ENCODE measurements at places on chromosomes 3 and 15.

DNA sequence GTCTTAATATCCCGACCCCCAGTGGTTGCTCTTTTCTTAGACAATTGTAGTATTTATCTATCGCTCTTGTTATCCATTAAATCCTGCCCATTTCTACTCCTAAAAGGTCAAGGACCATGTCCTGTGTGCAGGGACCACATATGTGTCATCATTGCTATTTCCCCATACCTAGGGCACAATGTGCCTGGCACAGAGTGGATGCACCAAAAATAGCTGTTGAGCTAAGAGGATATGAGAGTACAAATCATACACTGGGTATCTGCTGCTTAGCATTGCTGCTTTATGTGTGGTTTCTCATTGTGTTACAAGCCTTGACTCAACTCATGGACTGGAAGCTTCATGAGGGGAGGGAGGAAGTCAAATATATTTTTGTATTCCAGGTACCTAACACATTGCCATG, 3.4 kb upstream of the MITF start:
- DNase-seq: no peak

GRCh38 chr3:184540777-184541681, 20.6 kb upstream of the EPHB3 start:
- DNase-seq: no peak

- DNase-seq: peak; percentile 49
These were observed at the start of gene NRROS for GRCh38 chr3:196639483-196640296. TSS of gene NRROS (plus strand) at chr3:196639694. CDS start at chr3:196654540, 14,846 bp downstream.

DNA sequence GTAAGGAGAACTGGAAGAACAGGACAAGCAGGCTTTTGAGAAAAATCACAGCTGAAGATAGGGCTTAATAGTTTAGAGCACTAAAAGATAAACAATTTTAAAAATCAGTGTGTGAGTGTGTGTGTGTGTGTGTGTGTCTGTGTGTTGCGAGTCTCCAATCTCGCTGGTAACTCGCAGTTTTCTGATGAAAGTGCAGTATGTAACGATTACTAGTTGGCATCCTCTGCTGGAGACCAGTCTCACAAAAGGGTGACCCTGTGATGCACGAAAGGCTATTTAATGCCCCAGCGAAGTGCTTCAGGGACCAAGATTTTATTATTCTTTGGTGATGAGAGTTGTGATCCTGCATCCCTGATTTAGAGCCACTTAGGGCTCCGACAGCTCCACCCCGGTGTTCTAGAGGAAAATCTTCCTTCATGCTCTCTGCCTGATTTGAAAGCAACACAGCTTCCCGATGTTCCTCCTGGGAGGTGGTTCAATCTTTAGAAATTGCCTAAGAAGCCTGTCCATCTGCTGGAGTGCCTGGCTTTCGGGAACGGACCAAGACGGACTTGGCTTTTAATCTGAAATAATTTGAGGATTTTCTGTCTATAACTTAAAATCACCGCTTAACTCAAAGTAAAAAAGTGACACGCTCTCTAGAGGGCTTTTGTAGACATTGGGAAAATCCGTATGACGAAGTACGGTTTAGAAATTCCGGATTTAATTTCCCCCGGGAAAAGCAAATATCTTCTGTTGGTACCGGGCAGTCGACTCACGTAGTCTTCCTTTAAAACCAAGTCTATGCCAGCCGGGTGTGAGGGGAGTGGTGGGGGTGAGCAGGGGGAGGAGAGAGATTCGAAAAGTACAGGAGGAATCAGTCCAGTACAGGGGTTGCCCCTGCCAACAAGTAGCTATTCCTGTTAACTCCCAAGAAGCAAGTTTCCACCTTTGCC, 1.1 kb upstream of the ALCAM start:
- peak; percentile 65 for DNase-seq

DNA sequence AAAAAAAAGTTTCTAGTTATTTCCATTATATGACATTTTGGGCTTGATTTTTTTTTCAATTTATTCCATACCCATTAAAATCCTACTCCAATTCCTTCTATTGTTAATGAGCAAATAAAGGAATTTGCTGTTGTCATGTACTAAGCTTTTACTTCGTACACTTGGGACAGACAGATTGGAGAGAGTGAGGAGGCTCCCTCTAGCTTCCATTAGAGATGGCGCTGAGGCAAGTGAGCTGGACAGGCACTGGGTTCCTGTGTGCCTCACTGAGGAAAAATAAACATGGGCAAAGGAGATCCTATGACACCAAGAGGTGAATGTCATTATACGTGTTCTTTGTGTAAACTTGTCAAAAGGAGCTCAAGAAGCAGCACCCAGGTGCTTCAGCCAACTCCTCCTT, 441.1 kb upstream of the MDFIC2 start:
- DNase-seq: no peak

GRCh38 chr3:28682121-28682520, 333.5 kb upstream of the AZI2 start:
- DNase-seq: no peak

GRCh38 chr3:107919239-107919638, 171.6 kb downstream of the CD47 start:
- no peak for DNase-seq

DNA sequence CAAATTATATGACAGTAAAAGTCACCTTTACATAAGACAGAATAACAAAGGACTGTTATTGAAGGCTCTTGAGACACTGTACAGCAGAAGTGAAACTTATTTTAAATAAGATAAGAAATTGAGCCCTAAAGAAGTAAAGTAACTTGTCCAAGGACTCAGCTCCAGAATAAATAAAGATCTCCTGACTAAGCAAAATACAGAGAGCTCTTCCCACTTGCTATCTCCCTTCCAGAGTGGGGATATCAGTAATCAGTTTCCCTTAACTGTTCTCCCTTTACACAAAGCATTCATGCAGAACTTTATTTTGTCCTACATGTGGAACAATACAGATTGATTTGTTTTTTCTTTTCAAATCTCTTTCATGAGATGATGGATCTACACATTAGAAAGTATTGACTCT, 129.5 kb upstream of the BHLHE40 start:
- no peak for DNase-seq

DNA sequence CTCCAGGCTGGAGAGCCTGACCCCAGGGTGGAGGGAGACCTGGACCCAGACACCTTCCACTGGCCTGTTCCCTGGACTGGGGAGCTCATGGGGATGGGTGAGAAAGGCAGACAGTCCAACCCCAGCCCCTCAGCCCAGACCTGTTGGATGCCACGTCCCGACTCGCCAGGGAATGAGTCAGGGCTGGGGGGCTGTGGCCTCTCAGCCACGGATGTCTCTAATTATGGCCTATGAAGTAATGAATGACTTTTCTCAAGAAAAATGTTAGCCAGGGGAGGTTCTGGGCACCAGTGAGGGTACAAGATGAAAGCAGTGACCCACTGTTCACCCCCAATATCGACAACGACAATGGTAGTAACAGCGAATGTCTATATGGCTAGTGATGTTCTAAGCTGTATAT, 107.0 kb upstream of the RPL32 start:
- no peak for DNase-seq

DNA sequence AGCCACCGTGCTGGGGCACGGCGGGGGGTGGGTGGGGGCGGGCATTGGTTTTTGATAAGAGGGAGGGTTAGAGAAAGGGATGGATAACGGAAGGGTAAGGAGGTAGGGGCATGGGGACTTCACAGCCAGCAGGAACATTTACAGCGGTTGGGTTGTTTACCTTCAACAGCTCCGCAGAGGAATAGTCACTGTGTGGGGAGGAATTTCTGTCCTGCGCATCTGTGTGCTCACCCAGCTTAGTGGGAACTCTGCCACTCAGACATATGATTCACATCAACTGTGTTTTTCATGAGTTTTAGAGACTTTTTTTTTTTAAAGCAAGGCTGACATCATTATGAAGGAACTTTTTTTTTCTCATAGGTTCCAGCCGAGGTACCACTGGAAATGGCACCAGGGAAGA, 19.6 kb downstream of the CHRD start:
- no peak for DNase-seq

DNA sequence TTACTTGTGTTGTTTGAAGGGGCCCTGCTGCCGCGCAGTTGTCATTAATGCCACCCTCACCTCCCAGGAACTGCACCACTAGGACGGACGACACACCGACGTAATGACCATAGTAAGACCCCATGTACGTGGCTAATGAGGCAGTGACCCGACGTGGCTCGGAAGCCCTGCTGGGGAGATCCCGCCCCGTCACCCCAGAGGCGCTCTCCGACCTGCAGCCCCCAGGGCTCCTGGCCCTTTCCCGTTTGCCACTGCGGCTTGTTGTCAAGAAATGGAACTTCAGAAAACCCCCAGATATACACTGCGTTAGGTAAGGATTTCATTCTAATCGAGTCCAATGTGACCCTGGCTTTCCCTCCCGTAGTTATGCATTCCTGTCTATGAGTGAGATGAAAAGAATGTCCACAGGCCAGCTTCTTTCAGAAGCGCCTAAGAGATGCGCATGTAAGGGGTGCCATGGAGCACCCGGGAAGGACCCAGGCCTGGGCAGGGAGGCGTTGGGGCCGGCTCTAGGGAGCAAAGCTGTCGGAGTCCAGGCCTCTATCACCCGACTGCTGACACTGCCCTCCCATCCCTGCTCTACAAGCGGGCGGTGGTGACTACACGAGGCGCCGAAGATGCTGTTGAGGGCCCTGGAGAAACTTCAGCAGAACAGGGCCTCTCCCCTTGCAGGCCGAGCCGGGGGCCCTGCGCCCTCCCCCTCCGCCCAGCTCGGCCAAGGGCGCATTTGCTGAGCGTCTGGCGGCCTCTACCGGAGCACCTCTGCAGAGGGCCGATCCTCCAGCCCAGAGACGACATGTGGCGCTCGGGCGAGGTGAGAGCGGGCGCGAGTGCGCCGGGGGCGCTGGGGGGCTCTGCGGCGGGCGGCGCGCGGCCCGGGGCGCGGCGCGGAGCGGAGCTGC, at the start of gene GABRA5:
Gene GABRA5, plus strand, starts transcription at position 765 of the 902 bp plus-strand sequence. CDS start 2,187 bp downstream, outside the sequence.
- DNase-seq: no peak

DNA sequence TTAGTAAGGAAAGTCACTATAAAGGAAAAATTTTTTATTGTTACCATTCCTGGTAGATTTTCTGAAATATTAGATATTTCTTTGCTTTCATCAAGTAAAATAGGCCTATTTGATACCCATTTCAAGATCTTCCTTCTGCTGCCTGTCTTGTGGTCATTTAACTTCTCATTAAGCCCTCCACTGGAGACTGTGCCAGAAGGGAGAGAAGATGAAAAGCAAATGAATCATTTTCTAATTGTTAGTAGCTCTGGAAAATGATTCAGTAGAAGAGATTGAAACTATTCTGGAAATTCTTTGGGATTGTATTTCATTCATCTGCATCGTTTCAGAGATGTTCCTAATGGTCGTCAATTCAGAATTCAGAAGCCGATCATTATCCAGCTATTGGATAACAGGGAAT, 3.2 kb downstream of the KCTD6 start:
- DNase-seq: no peak

GRCh38 chr15:38275959-38276358, 23.3 kb downstream of the SPRED1 start:
- DNase-seq: no peak

DNA sequence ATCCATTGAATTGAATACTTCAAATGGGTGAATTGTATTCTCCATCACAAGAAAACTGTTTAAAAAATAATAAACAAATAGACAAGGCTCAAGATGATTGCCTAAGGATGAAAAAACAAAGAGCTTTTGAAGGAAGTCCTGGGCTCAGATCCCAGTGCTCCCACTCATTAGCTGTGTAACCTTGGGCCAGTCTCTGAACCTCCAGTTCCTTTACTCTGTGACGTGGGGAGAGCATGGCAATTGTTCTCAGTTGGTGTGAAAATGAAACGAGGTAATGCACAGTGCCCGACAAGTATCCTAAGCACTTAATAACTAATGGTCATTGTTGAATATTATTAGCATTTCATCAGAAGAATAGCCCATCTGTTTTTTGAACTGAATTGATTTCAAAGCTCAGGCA, 40.7 kb downstream of the TNIK start:
- DNase-seq: peak; percentile 75

GRCh38 chr3:195883801-195884200, 24.6 kb downstream of the TNK2 start:
- DNase-seq: no peak

DNA sequence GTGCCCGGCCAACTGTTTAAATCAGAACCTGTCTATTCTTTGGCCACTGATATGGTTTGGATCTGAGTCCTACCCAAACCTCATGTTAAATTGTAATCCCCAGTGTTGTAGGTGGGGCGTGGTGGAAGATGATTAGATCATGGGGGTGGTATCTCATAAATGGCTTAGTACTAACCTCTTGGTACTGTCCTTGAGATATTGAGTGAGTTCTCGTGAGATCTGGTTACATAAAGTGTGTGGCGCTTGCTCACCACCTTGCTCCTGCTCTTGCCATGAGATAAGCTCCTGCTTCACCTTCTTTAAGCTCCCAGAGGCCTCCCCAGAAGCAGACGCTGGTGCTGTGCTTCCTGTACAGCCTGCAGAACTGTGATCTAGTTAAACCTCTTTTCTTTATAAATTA, 42.4 kb downstream of the REC114 start:
- DNase-seq: no peak

GRCh38 chr3:109346770-109347295, 9.5 kb upstream of the DPPA4 start:
- no peak for DNase-seq

DNA sequence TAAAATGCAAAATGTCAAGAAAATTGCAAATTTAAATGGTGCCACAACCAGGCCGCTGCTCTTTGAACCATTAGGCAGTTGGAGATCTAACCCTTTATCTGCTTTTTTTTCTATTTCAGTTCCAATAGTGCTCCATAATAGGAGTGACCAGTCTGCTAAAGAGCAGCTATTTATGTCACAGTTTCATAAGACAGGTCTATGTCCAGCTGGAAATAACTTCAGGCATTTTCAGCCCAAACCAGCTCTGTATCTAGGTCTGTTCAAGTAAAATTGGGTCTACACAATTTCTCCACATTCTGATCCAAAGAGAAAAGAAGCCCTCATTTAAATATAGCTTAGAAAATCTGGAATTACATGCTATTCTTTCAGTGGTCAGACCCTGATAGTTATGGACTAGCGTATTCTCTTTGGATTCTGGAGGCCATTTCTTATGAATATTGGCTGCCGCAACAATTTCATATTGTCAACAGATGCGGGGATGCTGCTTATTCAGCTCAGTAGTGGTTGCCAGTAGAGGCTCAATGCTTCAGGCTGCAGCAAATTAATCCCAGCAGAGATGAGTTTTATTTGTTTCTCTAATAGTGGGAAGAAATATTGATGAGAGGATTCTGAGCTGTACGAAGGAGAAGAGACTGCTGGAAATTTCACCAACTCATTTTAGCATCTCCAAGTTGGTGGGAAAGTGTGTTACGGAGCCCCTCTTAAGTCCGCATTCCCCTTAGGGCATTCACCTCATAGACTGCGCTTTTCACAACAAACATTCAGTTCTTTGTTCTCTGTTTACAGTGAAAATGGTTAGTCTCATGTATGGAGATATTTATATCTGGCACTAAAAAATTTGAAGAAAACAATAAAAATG, 887.0 kb downstream of the ROBO1 start:
- DNase-seq: peak; percentile 75

GRCh38 chr3:105516972-105517371, 150.3 kb downstream of the ALCAM start:
- DNase-seq: peak; percentile 76

- no peak for DNase-seq
These were observed 360.1 kb upstream of the GOLIM4 start for GRCh38 chr3:168455814-168456213.
